ENCODE measurements at places on chromosomes 6 and 20. TPM values are rescaled to one million over a fixed set of nuclear protein-coding genes. Genes with fewer than 3 reads are reported as not detected.

The CARMIL1 gene
- 22.2 TPM for total RNA-seq

DNA sequence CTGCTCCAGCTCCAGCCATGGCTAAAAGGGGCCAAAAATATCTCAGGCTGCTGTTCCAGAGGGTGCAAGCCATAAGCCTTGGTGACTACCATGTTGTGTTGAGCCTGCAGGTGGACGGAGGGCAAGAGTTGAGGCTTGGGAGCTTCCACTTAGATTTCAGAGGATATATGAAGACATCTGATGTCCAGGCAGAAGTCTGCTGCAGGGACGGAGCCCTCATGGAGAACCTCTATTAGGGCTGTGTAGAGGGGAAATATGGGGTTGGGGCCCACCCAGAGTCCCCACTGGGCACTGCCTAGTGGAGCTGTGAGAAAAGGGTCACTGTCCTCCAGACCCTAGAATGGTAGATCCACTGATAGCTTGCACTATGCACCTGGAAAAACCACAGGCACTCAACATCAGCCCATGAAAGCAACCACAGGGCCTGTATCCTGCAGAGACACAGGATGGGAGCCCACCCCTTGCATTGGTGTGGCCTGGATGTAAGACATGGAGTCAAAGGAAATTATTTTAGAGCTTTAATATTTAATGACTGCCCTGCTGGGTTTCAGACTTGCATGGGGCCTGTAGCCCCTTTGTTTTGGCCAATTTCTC, 70.5 kb downstream of the NINL start:
- no peak for DNase-seq

DNA sequence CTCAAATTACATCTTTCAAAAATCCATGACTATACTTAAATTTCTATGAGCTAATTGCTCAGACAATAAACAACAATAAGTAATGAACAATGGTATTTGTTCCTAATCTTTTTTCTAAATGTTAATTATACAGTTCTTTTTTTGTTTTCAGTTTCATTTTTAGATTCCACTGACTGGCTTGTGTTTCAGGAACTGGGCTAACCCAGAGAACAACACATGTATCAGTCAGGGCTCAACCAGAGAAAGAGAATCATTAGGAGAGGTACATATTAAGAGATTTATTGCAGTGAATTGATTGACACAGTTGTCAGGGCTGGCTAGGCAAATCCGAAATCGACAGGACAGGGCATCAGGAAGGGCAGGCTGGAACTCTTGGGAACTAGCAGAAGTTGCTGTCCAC, 182.8 kb downstream of the GRM1 start:
- DNase-seq = no peak

GRCh38 chr20:16062661-16063581, 510.3 kb downstream of the KIF16B start:
- no peak for DNase-seq

Measured in SJSA1 (cell line).